ENCODE measurements at places on chromosomes 16 and 17.
A peak's percentile ranks its signal among the peaks of the same experiment; 100 is the strongest.

DNA sequence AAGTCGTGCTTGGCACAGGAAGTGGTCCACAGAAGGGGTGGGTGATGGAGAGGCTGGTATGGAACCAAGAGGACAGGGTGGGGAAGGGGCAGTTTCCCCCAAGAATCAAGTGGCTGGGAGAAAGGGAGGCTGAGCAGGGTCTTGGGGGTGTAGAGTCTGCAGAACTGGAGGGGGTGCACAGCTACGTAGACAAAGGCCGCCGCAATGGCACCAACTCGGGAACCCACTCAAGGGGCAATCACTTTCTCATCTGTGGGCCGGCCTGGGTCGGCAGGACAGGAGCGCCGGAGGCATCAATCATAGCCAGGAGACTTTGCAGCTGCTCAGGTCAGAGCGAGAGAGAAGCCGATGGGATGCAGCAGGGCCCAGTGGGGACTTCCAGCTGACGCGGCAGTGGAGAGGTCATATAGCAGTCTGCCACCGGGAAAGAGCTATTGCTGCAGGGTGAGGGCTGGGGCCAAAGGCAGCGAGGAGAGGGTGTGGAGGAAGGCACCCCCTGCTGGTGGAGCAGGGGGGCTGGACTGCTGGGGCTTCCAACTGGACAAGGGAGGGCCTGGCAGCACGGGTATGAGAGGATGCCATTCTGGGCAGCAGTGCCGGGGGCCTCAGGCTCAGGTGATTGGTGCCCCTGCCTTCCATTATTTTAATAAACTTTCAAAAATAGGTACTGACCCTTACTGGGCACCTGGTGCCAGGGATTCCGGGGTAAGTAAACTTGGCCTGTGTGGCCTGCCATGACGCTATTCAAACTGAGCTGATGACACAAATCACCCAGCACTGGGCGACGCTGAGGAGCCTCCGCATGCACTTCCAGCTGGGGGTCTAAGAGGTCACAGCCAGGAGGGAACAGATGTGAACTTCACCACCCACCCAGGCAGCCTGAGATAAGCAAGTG lies 52.5 kb upstream of the MTSS2 start:
- DNase-seq = peak; percentile 20

DNA sequence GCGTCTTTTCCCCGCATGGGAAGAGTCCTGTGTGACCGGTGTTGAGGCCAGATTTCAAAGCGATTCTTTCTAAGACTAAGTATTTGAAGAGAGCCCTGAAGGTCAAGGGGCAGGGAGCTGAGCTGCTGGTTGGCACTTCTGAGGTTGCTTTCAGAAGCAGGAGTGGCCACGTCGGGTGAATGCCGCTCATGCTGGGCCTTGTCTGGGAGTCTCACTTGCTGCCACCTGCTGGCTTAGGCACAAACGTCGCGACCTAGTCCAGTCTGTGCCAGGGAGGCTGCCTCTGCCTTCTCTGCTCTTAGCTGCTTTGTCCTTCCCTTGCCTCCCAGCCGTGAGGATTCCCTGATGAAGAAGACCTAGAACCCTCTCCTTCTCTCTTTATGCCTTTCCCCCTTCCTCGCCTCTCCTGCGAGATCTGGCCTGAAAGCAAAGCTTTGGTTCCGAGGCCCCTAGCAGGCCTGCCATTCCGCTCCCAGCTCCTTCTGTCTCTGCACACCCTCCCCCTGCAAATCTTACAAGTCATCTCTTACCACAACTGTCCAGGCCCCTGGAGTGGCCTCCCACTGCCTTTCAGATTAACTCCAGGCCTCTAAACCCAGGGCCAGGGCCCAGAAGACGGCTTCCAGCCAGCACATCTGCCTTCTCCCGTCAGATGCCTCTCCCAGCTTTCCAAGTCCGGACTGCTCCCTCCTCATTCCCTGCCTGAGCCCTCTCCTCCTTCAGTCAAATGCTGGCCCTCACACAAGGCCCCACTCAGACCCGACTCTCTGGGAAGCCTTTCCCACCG lies 11.4 kb downstream of the CTNS start:
- DNase-seq = peak; percentile 55

GRCh38 chr17:46003907-46004748 lies 5.1 kb downstream of the STH start:
- DNase-seq = no peak

DNA sequence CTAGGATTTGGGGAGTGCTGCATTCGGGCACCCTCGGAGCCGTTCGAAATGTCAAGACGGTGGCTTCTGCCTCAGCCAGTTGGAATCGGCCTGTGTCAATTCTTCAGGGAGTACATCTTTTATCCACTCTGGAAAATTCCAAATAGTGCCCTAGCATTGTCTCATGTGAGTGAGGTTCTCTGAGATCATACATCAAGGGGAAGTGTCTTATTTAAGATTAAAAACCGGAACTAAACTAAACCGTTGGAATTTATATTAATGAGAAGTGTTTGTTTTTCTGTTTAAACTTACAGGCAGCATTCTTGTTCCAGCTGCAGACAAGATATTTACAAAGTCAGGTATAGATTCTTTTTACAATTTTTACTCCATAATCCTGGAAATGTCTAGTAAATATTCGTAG lies 56.8 kb downstream of the SLC47A1 start:
- DNase-seq = no peak

DNA sequence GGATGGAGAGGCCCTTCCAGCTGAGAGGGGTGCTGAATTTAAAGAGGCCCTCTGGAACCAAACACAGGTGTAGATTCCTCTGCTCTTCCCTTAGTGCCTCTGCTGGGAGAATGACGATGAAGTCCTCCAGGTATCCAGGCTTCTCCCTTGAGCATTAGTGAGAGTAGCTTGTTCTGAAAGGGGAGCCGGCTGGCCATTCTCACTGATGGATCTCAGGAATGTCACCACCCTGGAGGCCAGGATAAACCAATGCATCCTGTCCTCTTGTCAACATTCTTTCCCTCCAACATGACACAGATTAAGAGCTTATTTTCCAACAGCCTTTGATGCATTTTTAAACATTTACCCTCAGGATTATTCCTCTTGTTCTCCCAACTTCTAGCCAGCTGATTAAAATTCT lies 325.5 kb downstream of the CA10 start:
- no peak for DNase-seq

GRCh38 chr17:54736573-54736972 lies 164.1 kb upstream of the TOM1L1 start:
- no peak for DNase-seq

DNA sequence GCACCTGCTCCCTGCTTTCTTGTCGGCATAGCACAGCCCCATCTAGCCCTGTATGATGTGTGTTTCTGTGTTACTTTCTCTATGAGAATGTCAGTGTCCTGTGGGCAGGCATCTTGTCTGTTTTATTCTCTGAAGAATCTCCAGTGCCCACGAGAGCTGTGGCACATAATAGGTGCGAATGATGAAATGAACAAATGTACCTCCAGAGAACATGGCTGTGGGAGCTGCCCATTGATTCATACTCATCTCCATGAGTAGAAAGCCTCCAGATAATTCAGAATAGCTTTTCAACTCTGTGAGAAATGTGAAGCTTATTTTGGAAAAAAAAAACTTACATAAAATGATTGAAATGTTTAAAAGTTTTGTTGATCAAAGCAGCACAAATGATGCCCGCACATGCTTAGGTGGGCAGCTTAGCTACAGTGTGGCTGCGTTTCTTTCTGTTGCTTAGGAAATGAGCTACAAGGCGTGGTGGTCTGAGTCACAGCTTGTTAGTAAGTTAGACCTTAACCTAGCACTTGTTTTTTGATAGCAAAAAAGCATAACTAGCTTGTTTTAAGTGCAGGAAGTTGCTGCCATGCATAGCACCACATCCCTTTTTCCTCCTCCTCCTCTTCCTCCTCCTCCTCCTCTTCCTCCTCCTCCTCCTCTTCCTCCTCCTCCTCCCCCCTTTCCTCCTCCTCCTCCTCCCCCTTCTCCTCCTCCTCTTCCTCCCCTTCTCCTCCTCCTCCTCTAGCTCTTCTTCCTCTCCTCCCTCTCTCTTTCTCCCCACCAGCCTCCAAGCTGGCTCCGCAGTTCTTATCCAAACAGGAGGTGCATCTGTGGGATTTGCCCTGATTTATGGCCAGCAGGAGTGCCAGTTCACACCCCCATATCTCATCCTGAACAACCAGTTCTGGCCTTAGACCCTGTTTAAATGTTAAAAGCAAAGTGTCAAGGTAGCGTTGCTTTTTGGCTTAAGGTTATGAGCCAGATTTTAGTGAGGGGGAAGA lies 221.5 kb downstream of the IRF8 start:
- no peak for DNase-seq

DNA sequence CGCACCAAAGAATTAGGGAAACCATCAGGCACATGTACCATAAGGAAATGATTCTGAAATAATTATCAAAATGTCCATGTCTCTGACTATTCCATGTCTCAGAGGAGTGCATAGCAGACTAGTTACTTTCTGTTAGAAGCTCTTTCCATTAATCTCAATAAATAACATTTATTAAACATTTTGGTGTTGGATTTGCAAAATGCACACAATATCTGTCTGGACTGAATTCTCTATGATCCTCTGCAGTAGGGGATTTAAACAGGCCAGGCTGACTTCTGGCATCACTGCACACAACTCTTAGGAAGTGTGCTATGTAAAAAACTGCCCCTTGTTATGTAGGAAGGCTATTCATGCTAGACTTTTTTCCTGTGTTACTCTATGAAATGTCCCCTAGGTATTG lies 283.3 kb upstream of the CDH5 start:
- DNase-seq = no peak

- DNase-seq = no peak
These were observed 146.1 kb downstream of the SEC14L1 start for GRCh38 chr17:77286641-77287431.

GRCh38 chr17:34306466-34306865 lies 12.8 kb upstream of the CCL8 start:
- DNase-seq = no peak

DNA sequence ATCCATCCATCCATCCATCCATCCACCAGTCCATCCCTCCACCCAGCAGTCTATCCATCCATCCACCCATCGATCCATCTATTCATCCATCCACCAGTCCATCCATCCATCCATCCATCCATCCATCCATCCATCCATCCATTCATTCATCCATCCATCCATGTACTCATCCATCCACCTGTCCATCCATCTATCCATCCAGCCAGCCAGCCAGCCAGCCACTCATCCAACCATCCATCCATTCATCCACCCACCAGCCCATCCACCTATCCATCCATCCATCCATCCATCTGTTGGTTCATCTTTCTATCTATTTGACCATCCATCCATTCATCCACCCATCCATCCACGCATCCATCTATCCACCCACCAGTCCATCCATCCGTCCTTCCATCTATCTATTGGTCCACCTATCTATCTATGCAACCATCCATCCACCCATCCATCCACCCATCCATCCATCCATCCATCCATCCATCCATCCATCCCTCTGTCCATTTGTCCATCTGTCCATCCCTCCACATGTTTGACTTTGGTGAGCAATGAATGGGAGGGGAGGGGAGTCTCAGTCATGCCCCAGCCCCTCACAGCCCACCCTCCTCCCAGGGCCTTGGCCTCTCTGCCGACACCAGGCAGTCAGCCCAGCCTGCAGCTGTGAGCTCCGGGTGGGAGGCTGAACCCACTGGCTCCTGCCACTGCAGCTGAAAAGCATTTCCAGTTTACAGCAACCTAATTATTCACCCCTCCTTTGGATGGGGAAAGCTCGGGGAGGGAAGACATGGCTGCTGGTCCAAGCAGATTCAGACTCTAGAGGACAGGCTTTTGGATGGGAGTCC lies 38.1 kb upstream of the SSTR5 start:
- DNase-seq = no peak

- DNase-seq = no peak
These were observed 9.9 kb downstream of the MXRA7 start for GRCh38 chr17:76700617-76701470.

GRCh38 chr16:57735755-57736418 lies at the start of gene KATNB1:
TSS of gene KATNB1 (plus strand) at chr16:57735770. CDS start at chr16:57737244, 1,474 bp downstream.
- DNase-seq = no peak

GRCh38 chr17:10648381-10648780 lies 8.7 kb downstream of the MYH3 start:
- no peak for DNase-seq

DNA sequence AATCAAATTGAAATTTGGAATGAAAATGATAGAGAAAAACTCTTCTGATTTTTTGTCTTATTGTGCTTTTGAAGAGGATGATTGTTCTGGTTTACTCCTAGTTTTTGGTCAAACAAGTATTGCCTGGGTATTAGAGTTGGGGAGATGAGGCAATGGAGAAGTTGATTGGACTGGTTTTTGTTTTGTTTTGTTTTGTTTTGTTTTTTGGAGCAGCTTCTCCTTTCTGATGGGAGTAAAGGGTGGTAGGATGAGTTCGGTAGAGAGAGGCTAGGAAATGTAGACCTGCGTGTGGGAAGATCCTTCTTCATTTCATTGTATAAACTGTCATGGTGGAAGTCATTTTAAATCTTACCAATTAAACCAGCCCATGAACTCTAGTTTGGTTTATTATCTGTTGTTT lies 17.7 kb downstream of the ATP6V0A1 start:
- DNase-seq = no peak

- DNase-seq = no peak
These were observed 10.1 kb downstream of the FADS6 start for GRCh38 chr17:74883241-74883745.

GRCh38 chr16:89936981-89937380 lies 11.6 kb upstream of the DEF8 start:
- DNase-seq = no peak

DNA sequence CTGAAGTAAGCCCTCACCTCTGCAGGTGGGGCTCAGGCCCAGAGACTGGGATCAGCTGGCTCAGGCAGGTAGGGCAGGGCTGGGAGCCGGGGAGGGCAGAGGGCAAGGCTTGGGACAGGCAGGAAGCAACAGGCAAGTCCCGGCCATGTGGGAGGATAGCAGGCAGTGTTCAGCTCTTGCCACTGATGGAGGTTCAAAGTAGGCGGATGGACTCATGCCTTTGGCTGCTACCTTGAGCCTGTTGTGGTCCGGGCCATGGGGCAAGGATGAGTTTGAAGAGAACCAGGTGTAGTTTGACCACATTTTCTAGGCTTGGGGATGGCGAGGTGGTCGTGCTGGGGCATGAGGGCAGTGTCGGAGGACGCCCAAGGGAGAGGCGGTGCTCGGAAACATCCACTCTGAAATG lies 2.7 kb downstream of the PRCD start:
- DNase-seq = no peak

GRCh38 chr16:10981697-10982216 lies 37.4 kb downstream of the CLEC16A start:
- DNase-seq = peak; percentile 73

- DNase-seq = no peak
These were observed 17.0 kb downstream of the DUSP14 start for GRCh38 chr17:37506678-37507077.

GRCh38 chr17:73555199-73555960 lies 88.9 kb downstream of the SDK2 start:
- DNase-seq = no peak

GRCh38 chr16:80449392-80449791 lies 91.4 kb upstream of the DYNLRB2 start:
- no peak for DNase-seq

- DNase-seq = no peak
These were observed 24.1 kb downstream of the PSMD7 start for GRCh38 chr16:74320707-74321106.

Measured in B cell (primary cell).